ENCODE measurements at places on chromosomes 16 and 17.

GRCh38 chr17:8482546-8482945 is 46.9 kb downstream of the NDEL1 start:
- DNase-seq = no peak

DNA sequence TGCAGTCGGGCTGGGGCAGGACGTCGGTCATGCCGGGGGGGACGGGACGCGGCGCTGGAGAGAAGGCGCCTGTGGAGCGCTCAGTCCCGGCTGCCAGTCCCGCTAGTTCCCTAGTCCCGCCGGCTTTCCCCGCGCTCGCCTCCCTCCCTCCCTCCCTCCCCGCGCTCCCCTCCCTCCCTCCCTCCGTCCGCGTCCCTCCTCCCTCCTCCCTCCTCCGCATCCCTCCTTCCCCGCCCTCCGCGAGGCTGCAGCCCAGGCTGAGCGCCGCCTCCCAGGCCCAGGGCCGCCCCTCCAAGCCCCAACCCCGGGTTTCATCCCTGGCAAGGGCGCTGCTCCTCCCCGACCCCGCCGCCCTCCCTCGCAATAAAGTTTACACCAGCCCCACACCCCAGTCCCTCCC is 34.8 kb downstream of the TIMM22 start:
- no peak for DNase-seq

- no peak for DNase-seq
Measured at GRCh38 chr17:82435601-82436583, 14.7 kb downstream of the CYBC1 start.

DNA sequence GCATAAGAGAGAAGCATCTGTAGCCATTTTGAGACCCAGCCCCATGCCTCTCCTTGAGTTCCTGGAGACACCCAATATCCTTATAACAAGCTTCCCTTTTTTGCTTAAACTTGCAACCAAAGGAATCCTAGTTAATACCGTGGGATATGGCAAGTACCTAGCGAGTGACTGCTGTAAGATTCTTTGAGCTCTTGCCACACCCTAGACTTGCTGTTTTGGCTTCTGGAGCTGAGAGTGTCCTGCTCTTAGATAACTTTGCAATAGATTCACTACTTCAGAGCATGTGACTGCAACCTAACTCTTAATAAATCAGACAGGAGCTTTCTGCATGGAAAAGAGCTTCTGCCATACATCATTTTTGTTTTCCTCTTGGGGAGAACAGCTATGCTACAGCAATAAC is 58.3 kb downstream of the AKAP1 start:
- no peak for DNase-seq

DNA sequence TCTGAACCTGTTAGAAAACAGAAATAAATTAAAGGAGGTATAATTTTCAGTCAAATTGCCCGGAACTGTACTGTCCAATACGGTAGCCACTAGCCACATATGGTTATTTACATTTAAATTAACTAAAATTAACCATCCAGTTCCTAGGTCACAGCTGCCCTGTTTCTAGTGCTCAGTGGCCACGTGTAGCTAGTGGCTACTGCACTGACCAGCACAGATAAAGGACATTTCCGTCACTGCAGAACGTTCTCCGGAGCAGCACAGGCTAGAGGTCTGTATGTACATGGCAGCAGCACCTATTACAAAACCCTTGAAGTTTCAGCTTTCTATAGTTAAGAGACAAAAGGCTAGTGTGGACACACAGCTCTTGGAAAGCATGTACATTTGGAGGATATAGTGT is 33.7 kb downstream of the CPSF4L start:
- DNase-seq = no peak

DNA sequence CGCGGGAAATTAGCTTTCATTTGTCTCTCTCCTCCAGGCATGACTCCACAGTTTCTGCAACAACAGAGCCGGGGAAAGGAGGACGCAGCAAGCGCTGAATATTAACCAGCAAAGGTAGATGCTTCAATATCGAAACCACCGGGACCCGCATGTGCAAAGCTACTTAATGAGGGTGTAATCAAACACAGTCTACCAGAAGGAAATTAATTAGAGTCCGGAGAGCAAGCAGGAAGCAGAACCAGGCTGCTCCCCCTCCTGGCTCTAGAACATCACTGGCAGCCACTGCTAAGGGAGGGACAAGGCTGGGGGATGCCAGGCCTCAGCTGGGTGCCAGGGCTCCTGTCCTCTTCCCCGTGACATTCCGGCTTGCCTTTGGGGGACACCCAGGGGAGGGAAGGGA is 21.7 kb downstream of the LRRC75A start:
- DNase-seq = no peak

- DNase-seq = no peak
Measured at GRCh38 chr16:72210555-72210954, 38.6 kb upstream of the PMFBP1 start.

GRCh38 chr17:68085771-68086381 is 50.3 kb downstream of the KPNA2 start:
- DNase-seq = no peak

DNA sequence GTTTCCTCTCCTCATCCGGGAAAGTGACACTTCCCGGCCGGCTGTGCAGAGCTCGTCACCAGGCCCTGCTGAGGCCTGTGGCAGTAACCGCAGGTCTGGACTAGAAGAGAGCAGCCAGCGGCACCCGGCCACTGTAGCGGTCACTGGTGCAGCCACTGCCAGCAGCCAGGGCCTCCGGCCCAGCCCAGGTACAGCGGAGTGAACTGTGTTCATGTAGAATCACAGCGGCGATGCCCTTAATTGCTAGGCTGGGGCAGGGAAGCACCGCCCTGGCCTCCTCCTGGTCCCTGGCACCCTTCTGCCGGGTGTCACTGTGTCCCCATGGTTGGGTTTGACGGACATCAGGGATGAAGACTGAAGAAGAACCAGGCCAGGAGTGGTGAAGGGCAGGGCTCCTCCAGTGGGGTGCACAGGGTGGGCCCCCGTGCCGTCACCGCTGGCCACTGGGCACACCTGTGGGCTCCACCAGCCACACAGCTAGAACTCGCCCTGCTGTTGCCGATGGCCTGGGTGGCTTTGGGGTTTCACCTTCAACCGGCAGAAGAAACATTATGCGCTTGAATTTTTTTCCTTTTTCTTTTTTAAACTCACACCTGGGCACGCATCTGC is 165.2 kb upstream of the CHMP6 start:
- no peak for DNase-seq

- no peak for DNase-seq
Measured at GRCh38 chr17:17149520-17150447, 56.3 kb downstream of the PLD6 start.

- peak; percentile 95 for DNase-seq
Measured at GRCh38 chr17:41738077-41738800, 3.8 kb upstream of the HAP1 start.

- DNase-seq = no peak
Measured at GRCh38 chr17:4719684-4720221, 9.3 kb downstream of the ARRB2 start.

DNA sequence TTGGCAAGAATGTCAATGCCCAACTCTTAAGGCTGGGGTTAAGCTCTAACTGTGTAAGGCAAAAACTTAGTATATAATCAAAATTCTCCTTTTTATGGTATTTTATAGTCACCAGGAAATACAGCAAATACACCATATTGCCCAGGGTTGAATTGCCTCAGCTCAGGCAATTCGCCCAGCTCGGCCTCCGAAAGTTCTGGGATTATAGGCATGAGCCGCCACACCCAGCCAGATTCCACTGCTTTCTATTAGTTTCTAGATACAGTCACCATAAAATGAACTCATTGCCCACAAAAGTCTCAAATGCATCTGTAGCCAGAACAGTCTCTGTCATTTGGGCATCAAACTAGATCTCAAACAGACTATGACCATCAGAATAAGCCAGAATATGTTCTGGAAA is 238.7 kb upstream of the TOX3 start:
- DNase-seq = no peak

Measured in H1 (cell line).